Activated CD8-positive, alpha-beta memory T cell treated with anti-CD3 and anti-CD28 coated beads for 48 hours (primary cell): ENCODE measurements at places on chromosomes 1 and 21.

- no peak for DNase-seq
Observed at GRCh38 chr1:155877945-155878344, 18.6 kb downstream of the SYT11 start.

DNA sequence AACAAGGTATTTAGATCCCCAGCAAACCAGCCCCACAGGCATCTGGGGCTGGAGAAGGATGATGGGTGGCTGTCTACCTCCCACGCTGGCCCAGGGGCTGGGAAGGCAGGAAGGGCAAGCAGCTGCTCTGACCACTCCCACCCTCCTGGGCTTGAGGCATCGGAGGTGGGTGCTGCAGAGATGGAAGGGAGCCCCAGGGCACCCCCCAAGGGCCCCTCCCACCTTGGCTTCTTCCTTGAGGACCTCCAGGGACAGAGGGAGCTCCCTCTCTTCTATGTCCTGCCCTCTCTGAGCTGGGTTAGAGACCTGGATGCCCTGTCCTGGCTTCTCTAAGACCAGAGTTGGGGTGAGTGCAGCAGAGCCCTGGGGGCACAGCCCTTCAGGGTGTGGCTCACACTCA, 3.1 kb downstream of the CD52 start:
- no peak for DNase-seq

DNA sequence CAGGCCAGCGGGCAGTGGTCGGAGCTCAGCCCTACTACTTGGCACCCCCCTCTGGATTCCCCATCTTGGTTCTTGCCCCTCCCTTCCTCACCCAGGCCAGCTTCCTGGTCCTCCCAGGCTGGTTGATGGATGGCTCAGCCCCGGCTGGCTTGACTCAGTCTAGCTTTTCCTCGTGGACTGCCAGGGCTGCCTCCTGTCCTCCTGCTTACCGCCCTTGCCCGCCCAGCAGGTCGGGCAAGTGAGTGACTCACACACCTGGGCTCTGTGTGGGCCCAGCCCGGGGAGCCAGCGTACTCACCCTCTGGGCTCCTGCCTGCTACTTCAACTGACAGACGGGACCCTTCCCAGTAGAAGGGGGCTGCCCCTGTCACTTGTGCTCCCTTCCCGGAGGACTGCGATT, 19.5 kb upstream of the ARHGEF10L start:
- DNase-seq = no peak

DNA sequence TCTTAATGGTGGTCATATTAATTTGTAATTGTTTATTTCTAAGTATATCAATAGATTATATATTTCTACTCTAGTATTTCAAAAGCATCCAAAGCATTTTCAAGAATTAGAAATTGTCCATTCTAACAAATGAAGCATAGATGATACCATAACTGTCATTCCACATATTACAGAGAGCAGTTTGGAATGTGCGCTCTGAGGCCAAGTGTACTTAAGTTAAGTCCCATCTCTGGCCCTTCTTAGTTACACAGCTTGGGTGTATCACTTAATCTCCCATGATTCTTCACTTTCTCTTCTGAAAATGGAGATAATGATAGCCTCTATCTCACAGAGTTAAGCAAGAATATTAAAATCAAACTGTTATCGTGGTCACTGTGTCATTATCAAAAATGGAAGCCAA, 281.1 kb downstream of the MRPL39 start:
- DNase-seq = no peak

- no peak for DNase-seq
Observed at GRCh38 chr1:218209351-218209861, 75.7 kb upstream of the RRP15 start.

GRCh38 chr21:29441651-29442050, 142.9 kb downstream of the BACH1 start:
- DNase-seq = no peak

DNA sequence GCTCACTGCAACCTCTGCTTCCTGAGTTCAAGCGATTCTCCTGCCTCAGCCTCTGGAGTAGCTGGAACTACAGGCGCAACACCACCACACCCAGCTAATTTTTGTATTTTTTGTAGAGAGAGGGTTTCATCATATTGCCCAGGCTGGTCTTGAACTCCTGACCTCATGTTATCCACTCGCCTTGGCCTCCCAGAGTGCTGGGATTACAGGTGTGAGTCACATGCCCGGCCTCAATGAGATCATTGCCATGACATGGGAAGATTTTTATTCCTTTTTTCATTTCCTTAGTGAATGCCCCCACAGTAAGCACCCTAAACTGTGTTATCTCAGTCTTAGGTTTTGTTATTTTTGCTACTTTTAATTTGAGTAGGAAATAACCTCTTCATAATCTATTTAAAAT, 977.9 kb downstream of the BRINP3 start:
- DNase-seq = no peak

- no peak for DNase-seq
Observed at GRCh38 chr1:101300916-101301315, 64.1 kb downstream of the S1PR1 start.

DNA sequence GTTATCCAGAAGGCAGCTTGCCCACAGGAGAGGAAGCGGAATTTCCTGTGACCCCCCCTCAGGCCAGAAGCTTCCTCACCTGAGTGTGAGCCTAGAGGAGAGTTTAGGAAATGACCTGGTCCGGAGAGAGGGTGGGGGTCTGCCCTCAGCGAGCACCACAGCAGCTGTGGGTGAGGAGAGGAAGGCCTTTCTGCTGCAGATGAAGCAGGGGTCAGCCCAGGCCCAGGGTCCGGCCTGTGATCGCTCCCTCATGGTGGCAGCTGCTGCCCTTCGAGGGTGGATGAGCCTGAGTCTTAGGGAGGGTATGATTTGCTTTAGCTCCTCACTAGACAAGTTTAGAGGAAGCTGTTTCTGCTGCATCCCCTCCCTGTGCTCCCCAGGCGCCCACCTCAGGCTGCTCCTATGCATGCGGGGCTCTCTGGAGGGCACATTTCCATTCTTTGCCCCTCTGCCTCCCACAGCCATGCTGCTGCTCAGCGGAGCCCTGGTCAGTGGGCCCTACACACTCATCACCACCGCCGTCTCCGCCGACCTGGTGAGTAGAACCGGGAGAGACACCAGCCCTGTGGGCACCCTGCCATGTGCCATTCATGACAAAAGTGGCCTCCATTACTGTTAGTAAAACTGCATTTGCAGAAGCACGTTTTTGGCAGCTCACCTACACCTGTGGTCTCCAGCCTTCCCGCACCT, 53.0 kb downstream of the SLC37A1 start:
- DNase-seq = no peak

DNA sequence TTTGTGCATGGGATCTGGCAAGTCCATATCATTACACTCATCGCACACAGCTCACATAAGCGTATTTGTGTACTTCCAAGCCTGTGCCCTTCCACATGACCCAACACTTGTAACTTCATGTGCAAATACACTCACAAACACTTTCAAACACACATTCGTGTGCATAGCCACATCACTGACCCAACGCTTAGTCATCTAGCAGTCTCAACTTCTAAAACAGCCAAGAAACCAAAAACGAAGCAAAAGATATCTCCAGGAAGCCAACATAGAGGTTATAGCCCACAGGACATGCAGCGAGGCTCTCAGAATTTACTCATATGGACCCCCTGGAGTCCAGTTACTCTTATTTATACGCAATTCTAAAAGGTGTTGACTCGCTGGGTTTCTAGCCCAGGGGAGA, 10.9 kb upstream of the GOLT1A start:
- DNase-seq = no peak

DNA sequence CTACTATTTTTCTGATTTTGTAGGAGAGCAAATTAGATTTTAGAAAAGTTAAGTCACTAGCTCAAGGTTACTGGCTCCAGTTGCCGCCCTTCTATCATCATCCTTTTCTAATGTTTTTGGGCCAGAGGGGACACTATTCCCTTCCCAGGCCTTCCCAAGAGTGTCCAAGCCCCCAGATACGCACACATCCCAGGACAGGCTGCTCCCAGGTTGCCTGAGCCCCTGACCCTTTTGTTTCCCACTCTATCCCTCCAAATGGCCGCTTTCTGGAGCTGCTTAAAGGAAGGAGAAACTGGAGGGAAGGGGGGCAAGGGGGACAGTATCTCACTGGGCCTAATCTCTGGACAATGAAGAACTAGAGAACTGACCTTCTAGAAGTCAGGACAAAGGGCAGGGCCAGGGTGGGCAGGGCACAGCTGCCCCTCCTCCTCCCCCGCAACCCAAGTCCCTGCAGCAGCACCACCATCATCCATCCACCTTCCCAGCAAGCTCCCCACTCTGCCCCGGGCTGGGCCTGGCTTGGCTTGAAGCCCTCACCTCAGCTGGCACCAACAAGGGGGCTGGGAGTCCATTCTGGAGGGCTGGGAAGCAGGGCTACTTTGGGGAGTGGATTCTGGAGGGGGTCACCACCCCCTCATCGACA, 1.1 kb upstream of the MAP7D1 start:
- no peak for DNase-seq

DNA sequence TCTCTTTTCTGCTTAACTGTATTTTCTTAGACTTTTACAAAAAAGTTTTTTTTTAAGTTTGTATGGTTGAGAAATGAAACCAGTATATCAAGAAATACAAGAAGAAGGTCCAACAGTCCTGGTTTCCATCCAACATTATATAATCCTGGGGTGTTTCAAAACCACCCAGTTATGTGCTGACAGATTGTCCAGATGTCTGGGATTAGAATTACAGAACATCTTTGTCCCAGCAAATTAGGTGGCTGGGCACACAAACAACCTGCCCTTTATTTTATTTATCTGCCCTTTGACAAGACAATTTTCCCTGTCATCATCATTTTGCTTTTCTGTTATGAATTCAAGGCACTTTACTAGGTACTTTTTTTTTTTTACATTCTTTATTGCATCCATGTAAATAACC, 622.1 kb downstream of the PLPP3 start:
- no peak for DNase-seq

- no peak for DNase-seq
Observed at GRCh38 chr1:36554323-36554628, 71.6 kb upstream of the CSF3R start.

DNA sequence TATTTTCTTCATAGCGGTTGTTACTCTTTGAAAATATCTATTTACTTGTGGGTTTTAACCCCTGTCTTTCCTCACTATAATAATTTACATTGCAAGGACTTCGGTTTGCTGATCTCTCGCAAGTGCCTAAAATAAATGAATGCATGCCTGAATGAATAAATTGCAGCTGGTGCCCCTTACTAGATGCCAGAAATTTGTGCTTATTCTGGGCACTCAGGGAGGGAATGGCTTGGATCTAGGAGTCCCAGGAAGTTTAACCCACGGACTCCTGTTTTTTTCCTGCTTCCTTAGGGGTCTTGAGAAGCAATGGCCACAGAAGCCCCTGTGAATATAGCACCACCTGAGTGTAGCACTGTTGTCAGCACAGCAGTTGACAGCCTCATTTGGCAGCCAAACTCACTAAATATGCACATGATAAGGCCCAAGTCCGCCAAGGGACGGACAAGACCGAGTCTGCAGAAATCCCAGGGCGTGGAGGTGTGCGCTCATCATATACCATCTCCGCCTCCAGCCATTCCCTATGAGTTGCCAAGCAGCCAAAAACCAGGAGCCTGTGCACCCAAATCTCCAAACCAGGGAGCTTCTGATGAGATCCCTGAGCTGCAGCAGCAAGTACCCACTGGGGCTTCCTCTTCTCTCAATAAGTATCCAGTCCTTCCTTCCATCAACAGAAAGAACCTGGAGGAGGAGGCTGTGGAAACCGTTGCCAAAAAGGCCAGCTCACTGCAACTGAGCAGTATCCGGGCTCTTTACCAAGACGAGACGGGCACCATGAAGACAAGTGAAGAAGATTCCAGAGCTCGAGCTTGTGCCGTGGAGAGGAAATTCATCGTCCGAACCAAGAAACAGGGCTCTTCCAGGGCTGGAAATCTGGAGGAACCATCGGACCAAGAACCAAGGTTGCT, 4.2 kb upstream of the PLA2G2C start:
- DNase-seq = no peak

DNA sequence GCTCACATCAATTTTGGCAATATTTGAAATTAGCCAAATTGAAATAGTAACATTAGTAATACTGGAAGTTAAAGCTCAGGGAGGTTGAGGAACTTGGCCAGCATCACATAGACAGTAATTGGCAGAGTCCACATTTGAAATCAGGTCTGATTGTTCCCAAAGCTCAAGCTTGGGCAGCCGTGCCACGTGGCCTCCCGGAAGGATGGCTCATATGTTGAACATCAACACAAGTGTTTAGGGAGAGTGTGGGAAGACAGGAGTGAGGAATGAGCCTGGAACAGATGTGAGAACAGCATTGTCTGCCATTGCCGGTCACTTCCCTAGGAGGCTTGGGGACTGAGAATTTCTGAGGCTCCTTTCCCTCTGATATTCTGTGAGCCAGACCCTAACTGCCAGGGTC, 40.2 kb upstream of the RBM15 start:
- DNase-seq = no peak

- DNase-seq = no peak
Observed at GRCh38 chr1:32272557-32273390, 19.1 kb upstream of the HDAC1 start.

GRCh38 chr1:229410692-229411433, 23.0 kb downstream of the ACTA1 start:
- no peak for DNase-seq

DNA sequence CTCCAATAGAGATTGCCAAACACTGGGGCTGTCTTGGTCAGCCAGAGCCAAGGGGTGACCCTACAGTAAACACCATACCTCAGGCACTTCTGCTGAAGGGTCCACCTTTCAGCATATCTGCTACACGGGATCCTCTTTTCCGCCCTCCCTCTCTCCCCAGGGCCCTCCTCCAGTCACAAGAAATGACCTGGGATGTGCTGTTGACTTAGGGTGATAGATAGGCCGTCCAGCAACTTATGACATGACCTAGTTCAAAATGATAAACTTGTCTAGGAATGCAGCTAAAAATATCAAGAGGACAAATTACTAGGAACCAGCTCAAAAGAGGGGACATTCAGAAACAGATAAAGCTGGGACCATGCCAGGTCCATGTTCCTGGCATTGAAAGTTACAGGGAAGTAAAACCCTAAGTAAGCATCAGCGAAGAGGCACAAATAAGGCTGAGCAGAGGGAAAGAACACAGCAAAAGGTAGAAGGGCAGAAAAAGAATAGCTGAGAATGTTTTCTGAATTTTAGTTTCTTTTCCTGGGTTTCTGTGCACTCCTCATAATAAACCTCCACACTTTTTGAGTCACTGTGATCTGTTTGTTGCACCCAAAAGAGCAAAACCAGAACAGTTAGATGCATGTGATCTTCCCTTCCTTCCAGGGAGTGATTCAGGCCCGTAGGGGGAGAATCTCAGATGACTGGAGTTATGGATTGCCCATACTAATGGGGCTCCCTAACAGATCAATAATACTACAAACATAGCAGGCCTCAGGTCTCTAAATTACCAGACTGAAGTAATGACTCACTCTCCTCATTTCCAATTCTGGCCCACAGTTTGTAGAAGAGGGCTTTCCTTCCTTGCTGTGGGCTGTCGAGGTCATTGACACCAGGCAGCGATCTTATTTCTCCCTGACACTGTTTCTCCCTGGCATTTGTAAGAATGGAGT, 48.9 kb upstream of the F3 start:
- no peak for DNase-seq

DNA sequence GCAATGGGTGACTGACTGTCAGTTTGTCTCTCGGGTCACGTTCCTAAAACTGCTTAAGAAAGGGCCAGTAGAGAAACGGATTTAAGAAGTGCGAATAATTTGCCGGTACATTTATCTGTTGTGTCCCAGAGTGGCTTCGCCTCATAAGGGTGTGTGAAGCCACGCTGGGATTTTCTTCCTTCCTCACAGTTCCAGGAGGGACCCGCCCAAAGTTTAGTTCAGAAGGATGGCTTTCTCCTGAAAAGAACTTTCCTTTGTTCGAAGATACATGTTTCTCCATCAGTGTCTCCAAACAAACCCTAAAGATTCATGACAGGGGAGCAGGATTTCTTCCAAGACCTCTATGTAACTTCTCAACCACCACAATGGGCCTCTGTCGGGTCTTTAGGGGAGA, 49.8 kb downstream of the ADAMTS1 start:
- no peak for DNase-seq

- DNase-seq = no peak
Observed at GRCh38 chr1:165576536-165576935, 32.7 kb downstream of the LRRC52 start.
